Naive thymus-derived CD4-positive, alpha-beta T cell (primary cell): ENCODE measurements at places on chromosomes 16 and 17.

GRCh38 chr16:81657224-81657623 lies 121.9 kb upstream of the PLCG2 start:
- no peak overlapping the region for H3K4me3 ChIP-seq
- no peaks in the 10 kb centered on the region for H3K27me3 ChIP-seq
- H3K27ac ChIP-seq = no peak overlapping the region

GRCh38 chr16:64617836-64618476 lies 503.9 kb downstream of the CDH11 start:
- no peaks in the 10 kb centered on the region for H3K36me3 ChIP-seq
- no peak for DNase-seq
- no peaks in the 10 kb centered on the region for H3K27me3 ChIP-seq
- no peak overlapping the region for H3K4me3 ChIP-seq

GRCh38 chr16:74304164-74304834 lies 7.7 kb downstream of the PSMD7 start:
- H3K27me3 ChIP-seq = no peaks in the 10 kb centered on the region
- peaks cover 55% of the 10 kb centered on the region for H3K36me3 ChIP-seq
- DNase-seq = no peak
- H3K4me1 ChIP-seq = peaks cover 3% of the 10 kb centered on the region

DNA sequence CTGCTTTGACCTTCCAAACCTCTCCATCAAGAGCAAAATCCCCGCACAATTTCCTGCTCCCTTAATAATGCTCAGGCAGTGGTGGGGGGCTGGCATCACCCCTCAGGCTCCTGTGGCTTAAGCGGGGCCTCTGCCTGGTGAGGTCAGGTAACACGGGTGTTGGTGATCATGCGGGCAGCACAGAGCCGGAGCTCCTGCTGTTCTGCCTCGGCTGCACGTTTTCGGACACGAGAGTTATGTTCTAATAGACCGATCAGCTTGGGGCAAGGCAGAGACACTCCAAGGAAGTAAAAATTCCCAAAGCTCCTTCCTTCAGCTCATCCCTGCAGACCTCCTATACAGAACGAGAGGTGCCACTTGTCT lies 6.0 kb downstream of the NARF start:
- H3K36me3 ChIP-seq = peaks cover 23% of the 10 kb centered on the region
- no peak overlapping the region for H3K27ac ChIP-seq
- peaks cover 1% of the 10 kb centered on the region for H3K4me1 ChIP-seq
- no peak for DNase-seq
- no peak overlapping the region for H3K4me3 ChIP-seq
- no peaks in the 10 kb centered on the region for H3K27me3 ChIP-seq

DNA sequence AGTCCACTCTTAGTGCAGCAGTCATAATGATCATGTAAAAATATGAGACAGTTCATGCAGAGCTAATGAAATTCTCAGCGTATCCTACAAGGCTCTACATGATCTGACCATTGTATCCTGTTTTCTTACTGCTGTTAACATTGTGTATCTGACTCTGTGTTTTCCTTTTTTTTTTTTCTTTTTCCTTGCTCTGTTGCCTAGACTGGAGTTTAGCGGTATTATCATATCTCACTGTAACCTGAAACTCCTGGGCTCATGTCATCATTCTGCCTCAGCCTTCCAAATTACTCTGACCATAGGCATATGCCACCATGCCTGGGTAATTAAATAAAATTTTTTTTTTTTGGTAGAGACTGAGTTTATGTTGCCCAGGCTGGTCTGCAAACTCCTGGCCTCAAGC lies 12.1 kb downstream of the DUS2 start:
- H3K27me3 ChIP-seq = no peaks in the 10 kb centered on the region
- H3K36me3 ChIP-seq = peaks cover 6% of the 10 kb centered on the region
- no peak overlapping the region for H3K27ac ChIP-seq
- DNase-seq = no peak
- peaks cover under 1% of the 10 kb centered on the region for H3K4me1 ChIP-seq

DNA sequence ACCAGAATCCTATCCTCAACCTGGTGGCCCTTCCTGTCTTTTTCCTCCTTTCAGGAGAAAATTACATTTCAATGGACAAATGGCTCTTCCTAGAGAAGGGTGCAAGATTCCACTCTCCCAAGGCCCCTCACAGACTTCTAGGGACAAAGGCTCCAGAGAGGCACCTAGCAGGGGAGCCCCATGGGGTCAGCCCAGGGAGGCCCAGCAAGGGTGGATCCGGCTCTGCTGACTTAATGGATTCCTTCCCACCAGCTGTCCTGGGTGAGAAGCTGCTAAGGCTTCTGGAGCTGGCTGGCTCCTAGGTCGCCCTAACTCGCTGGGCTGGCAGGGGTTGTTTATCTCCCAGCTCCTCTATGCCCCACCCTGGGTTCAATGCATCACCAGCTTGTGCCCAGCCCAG lies 152.4 kb downstream of the ZNF423 start:
- H3K27me3 ChIP-seq = no peaks in the 10 kb centered on the region
- no peaks in the 10 kb centered on the region for H3K36me3 ChIP-seq
- no peak overlapping the region for H3K4me3 ChIP-seq
- no peaks in the 10 kb centered on the region for H3K4me1 ChIP-seq
- no peak for DNase-seq

GRCh38 chr17:56131431-56131830 lies 21.8 kb upstream of the ANKFN1 start:
- no peaks in the 10 kb centered on the region for H3K27me3 ChIP-seq
- no peak overlapping the region for H3K27ac ChIP-seq
- no peak for DNase-seq

GRCh38 chr17:47717979-47718621 lies 14.9 kb upstream of the TBX21 start:
- H3K4me1 ChIP-seq = peaks cover 35% of the 10 kb centered on the region
- H3K27me3 ChIP-seq = no peaks in the 10 kb centered on the region
- DNase-seq = peak; percentile 43
- no peak overlapping the region for H3K4me3 ChIP-seq
- no peaks in the 10 kb centered on the region for H3K36me3 ChIP-seq

- H3K4me1 ChIP-seq = no peaks in the 10 kb centered on the region
- H3K27me3 ChIP-seq = no peaks in the 10 kb centered on the region
- peaks cover 17% of the 10 kb centered on the region for H3K36me3 ChIP-seq
- H3K4me3 ChIP-seq = no peak overlapping the region
- DNase-seq = no peak
These were observed 15.7 kb upstream of the GFOD2 start for GRCh38 chr16:67734731-67735201.

GRCh38 chr17:4537451-4538235 lies 17.5 kb downstream of the MYBBP1A start:
- no peaks in the 10 kb centered on the region for H3K27me3 ChIP-seq
- no peaks in the 10 kb centered on the region for H3K4me1 ChIP-seq
- H3K36me3 ChIP-seq = peaks cover 13% of the 10 kb centered on the region
- DNase-seq = no peak

GRCh38 chr16:50708373-50709060 lies 15.1 kb downstream of the NOD2 start:
- H3K4me1 ChIP-seq = peaks cover 10% of the 10 kb centered on the region
- no peak for DNase-seq
- no peaks in the 10 kb centered on the region for H3K36me3 ChIP-seq

- no peaks in the 10 kb centered on the region for H3K4me1 ChIP-seq
- no peak overlapping the region for H3K27ac ChIP-seq
- DNase-seq = no peak
These were observed 205.6 kb downstream of the GRIN2A start for GRCh38 chr16:9976601-9977000.

DNA sequence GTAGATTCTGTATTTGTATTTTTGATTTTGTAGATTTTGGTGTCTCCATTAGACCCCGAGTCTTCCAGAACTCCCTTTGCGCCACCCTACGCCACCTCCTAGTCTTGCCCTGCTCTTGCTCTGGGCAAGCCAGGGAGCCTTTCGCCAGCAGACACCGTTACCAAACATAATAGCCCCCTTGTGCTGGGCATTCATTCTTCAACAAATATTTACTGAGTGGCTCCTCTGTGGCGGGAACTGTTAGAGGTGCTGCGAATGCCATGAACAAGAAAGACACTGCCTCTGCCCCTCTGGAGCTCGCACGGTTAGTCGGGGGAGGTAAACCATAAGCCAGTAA lies 841 bp upstream of the GPT2 start:
- no peak for DNase-seq
- H3K36me3 ChIP-seq = no peaks in the 10 kb centered on the region
- no peaks in the 10 kb centered on the region for H3K27me3 ChIP-seq
- peak overlapping the region; percentile 67 for H3K4me3 ChIP-seq

DNA sequence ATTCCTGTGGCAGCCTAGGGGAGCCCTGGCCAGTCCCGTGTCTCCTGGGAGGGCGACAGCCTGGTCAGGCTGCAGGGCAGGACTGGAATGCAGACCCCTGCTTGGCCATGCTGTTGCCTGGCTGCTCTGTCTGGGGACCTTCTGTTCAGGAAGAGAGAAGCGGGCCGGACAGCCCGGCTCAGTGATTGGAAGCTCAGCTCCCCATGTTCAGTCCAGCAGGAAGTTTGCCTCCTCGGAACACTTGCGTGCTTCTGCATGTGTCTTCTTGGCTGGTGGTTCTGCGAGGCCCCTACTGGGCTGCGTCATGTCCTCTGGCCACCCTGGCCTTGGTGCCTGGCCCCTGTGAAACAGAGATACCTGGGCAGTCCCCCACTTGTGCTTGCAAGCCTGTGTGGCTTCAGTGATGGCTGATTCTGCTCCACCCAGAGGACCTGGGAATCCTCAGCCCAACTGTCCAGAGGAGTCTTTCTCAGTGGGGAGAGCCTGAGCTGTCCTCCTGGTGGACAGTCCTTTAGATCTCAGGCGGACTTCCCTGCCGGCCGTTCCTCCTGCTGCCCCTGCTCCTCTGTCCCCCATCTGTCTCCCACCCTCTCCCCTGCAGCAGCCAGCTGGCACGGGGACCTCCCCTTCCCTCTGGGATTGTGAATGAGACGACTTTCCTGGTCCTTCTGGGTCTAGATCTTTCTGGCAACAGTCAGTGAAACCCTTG lies 279.5 kb downstream of the SEC14L1 start:
- peak overlapping the region; percentile 53 for H3K27ac ChIP-seq
- H3K27me3 ChIP-seq = no peaks in the 10 kb centered on the region
- H3K4me1 ChIP-seq = peaks cover 54% of the 10 kb centered on the region
- peaks cover 17% of the 10 kb centered on the region for H3K36me3 ChIP-seq
- peak overlapping the region; percentile 53 for H3K4me3 ChIP-seq
- DNase-seq = no peak
